KBM-7 (cell line): ENCODE measurements at places on chromosomes 7 and 10.

GRCh38 chr7:24411226-24411625 is 127.2 kb downstream of the NPY start:
- DNase-seq = no peak

DNA sequence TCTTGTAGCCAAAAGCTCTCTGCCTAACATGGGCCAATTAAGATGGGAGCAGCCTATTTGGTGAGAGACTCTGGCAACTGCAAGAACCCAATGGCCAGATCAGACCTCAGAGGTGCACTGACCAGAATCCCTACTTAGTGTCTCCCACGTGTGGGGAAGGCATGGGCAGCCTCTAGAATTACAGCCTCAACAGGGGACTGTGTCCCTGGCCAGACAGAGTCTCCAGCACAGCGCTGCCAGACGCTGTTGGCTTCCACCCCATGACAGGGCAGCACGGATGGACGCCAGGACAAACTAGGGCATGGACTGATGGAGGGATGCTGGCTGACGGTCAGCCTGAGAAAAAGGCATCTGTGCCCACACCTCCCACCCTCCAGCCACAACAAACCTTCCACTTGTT is 729.3 kb upstream of the AUTS2 start:
- DNase-seq = no peak

- DNase-seq = no peak
These were observed 225.7 kb downstream of the PLXDC2 start for GRCh38 chr10:20041931-20042330.

DNA sequence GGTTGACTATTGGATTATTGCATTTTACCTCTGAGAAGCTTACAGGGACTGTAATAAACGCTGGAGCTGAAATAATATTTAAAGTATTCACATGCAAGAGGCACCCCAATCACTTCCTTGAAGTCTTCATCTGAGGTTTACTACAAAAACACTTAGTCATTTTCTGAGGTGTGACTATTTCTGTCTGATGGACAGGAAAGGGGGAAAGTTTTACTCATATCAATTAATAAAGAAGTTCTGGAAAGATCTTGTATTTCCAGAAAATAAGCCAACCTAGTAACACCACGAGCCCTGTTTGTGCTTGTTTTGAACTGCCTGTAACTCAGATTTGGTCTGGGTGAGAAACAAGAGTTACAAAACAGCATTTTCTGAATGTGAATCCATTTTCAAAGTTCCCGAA is 63.9 kb upstream of the PRKCQ start:
- no peak for DNase-seq

DNA sequence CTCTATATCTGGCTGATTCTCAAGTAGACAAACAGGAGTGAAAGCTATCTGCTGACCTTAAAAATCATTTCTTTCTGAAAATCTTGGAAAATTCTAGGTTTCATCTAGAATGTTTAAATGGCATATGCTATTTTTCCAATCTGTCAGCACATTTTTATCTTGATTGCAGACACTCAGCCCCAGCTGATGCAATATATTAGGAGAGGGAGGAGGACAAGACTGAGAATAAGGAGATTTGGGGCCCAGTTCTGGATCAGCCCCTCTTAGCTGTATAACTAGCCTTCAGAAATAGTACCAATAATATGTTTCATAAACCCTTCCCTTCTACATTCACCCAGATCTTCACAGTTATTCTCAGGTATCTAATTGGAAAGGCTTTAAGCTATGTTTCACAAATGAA is 131.2 kb downstream of the HDAC9 start:
- no peak for DNase-seq

GRCh38 chr7:7799138-7799537 is 80.7 kb upstream of the RPA3 start:
- DNase-seq = no peak

DNA sequence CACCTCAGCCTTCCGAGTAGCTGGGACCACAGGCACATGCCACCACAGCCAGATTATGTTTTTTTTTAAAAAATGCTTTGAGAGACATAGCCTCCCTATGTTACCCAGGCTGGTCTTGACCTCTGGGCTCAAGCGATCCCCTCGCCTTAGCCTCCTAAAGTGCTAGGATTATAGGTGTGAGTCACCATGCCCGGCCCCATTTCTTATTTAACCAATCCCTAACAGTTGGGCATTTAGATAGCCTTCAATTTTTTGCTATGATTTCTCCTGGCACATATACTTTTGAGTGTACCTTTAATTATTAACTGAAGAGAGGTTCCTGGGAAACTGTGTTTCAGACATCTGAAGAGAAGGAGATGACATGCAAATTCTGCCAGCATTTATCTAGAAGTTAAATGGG is 22.6 kb upstream of the AUTS2 start:
- DNase-seq = no peak

DNA sequence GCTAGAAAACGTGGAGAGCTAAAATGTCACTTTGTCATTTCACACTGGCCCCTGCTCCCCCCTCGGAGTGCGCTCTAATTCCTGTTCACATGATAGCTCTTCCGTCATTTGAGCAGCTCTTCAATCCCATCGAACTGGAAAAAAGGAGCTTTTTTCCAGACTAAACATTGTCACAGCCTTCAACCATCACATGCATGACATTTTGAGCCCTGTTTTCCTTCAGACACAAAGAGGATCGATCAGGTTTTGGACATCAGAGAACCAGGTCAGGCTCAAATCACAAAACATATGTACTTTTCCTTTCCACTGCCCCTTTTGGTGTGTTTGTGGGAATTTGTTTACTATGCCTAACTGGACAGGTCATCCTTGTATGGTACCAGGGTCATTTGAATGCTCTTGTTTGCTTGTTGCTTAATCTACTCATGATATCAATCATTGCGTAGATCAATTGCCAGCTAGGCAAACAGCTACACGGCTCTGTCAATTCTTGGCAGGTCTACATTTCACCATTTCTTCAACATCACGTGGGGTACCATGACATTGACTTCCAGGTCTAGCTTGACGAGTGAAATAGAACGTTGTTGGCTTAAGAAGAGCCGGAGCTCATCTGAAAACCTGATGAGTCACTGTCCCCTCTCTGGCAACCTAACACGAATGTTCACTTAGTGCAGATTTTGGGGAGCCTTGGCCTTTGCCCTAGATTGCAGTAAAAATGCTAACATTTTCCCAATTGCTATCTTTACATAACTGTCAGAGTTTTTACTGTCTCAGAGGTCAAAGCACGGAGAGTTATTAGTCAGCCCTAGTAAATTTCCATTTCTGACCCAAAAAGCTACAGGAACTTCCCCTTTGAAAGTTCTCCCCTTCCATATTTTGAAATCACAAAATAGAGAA is 87.3 kb downstream of the LYZL2 start:
- no peak for DNase-seq

DNA sequence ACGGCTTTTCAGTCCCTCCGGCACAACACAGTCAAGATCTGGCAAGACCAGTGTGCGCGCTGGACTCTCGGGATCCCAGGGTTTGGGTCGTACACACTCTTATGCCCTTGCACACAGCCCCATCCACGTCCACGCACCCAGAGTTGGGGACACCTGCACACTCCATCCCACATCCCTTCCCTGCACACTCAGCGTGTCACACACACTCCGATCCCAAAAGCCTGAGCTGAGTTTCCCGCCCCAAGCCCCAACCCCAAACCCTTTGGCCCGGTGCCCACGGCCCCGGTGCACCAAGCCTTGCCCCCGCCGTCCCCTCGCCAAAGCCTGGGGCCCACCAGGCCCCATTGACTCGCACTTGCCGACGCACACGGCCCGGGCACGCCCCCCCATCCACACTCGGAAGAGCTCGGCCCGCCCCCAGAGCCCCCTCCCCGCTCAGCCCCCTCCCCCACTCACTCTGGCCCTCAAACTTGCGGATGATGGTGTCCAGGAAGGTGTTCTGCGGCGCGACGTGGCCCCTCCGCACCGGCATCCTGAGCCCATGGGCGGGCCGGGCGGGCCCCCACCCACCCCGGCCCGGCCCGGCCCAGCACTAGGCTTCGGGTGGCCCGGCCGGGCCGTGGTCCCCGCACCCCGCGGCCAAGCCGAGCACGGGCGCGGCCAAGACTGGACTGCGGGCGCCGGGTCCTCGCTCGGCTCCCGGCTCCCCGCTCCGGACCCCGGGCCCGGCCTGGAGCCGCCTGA is 567 bp downstream of the KCNH2 start:
- no peak for DNase-seq
